ENCODE measurements at places on chromosomes 7 and 10.

DNA sequence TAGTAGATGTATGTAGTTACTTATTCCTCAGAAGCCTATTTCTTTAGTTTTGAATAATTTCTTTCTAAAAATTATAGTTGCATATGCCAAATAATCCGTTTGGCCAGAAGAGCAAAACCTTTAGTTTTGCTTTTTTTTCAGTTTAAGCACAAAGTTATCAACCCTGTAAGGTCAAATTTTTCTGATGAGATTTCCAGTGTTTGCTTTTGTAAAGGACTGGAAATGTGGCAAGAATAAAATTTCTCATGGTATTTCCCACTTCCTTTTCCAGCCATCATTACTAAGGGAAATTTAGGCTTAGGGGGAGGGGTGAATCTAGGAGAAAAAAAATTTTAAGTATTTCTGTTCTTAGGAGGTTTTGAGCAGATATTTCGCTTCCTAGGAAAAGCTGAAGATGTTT lies 7.6 kb downstream of the CALD1 start:
- no peak for DNase-seq

DNA sequence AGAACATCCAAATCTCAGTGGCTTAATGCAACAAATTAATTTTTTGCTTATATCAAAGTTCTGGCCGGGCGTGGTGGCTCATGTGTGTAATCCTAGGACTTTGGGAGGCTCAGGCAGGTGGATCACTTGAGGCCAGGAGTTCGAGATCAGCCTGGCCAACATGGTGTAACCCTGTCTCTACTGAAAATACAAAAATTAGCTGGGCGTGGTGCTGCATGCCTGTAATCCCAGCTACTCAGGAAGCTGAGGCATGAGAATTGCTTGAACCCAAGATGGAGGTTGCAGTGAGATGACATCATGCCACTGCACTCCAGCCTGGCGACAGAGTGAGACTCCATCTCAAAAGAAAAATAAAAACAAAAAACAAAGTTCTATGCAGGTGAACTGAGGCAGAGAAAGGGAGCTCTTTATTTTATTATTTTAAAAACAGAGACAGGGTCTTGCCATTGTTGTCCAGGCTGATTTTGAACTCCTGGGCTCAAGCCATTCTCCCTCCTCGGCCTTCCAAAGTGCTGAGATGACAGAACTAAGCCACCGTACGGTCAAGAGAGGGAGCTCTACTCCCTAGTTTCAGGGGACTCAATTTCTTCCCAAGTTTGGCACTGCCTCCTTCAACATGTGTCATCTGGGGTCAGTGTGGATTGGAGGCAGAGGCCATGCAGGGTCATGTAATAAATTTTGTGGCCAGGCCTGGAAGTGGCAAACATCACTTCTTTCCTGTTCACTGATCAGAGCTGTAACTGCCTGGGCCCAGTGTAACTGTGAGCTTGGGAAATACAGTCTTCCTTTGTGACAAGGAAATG lies 2.4 kb downstream of the ADCK2 start:
- DNase-seq: no peak

DNA sequence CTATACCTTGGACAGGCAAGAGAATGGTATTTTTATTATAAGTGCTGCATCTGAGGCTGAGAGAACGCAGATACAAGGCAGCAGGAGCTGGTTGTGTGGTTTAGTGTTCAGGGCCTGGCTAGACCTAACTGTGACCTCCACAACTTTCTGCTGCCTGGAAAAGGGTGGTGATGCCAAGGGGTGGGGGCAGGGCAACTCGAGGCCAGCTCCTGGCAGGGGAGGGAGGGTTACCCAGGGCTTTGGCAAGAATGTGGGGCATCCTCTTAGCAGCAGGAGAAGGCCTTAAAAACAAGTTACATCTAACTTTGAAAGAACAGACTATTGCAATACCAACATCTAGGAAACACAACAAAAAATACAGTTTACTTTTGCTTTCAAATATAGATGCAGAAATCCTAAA lies 13.0 kb downstream of the MXI1 start:
- DNase-seq: no peak

DNA sequence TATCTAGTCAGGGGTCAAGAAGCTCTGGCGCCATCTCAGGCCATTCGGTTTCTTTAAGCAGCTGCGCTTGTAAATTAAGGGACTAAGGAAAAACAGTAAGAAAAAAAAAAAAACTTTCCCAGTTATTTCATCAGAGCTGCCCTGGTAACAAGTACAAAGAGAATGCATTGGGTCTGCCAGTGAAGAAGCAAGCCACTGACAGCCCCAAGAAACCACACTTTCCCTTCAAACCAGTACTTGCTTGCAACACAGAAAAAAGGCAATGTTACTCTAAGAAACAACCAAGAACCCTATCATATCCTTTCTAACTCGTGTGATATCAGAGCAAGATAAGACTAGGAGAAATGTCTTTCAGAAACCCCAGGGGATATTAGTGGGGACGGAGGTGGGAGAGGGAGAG lies 40.6 kb upstream of the AOAH start:
- no peak for DNase-seq

DNA sequence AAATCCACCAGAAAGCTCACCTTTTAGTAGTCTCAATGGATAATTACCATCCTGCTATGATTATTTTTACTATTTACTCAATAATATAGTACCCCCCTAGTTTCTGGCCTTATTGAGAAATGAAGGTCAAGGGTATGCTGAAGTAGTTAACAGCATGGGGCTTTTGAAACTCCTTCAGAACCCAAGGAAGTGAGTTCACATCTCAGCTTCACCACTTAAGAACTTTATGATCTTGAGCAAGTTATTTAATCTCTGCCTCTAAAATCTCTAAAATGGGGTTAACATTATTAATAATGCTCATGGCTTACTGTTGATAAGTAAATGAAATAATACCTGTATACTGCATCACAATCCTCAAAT lies 5.8 kb downstream of the MTPN start:
- DNase-seq: no peak

GRCh38 chr10:89524279-89524678 lies 11.1 kb downstream of the SLC16A12 start:
- no peak for DNase-seq

DNA sequence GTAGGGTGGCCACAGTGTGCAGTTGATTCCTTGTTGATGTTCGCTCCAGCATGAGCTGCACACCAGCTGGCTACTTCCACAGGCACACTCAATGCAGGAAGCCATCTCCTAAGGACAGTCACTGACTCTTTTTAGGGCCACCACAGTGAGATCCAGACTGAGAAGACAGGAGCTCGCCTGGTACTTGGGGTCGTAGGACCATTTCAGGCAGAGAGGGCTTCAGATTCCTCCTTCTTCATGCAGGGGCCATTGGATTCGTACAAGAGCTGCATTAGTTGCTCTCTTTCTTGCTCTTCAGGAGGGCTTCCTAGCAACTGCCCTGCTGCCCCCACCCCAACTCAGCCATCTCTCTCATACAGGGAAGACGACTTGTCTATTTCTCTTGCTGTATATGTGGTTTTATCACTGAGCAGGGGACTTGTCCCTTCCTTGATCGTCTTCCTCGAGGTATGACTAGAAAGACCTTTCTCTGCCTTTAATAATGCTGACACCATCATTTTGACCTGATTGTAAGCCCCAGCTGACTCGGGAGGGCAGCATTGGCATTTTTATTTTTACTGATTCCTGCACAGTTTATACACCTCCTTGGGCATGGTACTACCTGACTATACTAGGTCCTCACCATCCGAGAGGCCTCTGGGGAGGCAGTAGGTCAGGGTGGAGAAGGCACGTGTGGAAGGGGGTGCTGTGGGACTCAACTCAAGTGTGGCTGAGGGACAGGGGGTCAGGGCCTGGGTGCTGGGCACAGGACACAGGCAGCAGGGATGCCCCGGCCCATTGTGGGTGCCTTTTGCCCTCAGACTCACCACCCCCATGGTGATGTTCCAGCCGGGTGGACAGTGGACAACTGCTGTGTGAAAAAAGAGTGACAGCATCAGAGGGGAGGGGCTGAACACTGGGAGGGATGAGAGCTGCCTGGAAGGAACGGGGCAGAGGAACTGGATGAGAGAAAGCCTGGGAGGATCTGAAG lies 136.7 kb upstream of the ZNF746 start:
- no peak for DNase-seq

- no peak for DNase-seq
Observed at GRCh38 chr10:112755446-112756234, 194.4 kb upstream of the TCF7L2 start.

DNA sequence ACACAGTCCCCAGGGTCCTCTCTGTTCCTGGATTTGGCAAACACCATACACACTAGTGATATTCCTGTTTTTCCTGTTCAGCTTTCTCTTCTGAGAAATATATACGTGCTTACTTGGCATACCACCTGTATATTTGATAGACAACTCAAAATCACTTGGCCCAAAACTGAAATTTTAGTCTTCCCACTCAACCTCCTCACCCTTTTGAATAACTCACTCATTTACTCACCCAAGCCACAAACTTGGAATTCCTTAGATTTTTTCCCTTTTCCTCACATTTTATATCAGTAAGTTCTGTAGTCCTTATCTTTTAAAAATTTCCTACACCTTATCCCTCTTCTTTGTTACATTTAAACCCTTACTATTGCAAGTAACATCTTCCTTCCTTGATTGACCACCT lies 143.4 kb downstream of the PPP1R3A start:
- no peak for DNase-seq

- no peak for DNase-seq
Observed at GRCh38 chr7:133550145-133550544, 297.3 kb downstream of the EXOC4 start.

DNA sequence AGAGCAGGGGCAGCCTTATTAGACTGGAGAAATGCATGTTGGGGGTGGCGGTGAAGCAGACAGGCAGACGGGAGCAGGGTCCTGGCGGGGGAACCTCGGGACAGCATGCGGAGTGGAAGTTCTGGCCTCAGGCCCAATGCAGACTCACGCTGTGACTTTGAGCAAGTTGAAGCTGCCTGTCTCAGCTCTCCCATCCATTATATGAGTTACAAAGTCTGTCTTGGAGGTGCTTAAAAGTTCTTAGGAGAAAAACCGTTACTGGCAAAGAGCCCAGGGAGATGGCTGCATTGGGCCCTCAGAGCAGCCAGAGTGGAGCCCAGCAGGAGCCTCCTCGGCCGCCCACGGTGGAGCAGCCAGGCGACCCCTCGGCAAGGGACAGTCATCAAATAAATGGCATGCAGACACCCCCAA lies 509.5 kb downstream of the PLXNA4 start:
- no peak for DNase-seq

- no peak for DNase-seq
Observed at GRCh38 chr7:142460402-142461117, 202.7 kb upstream of the PRSS58 start.

Data from stimulated activated CD8-positive, alpha-beta memory T cell treated with anti-CD3 and anti-CD28 coated beads, Interleukin-2, amount 100 ng/mL, for 1 hour (primary cell).